ENCODE measurements at places on chromosomes 4 and X.

- DNase-seq: no peak
These were observed 4.8 kb upstream of the TENM3 start for GRCh38 chr4:182238355-182238931.

DNA sequence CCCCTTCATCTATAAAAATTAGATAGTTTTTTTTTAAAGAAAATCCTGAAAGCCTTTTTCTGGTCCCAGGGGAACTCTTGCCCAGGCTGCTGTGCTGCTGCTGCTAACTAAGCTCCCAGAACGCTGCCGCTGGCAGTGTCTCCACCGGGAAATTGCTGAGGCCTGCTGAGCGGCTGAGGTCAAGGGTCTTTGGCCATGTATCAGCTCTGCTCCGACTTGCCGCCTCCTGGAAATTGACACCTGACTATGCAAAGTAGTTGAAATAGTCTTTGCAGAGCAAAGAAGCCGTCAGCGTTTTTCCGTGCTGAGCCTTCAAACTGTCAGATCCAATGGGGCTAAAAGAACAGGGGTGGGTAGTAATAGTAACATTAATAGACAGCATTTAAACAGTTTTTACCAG, 839 bp downstream of the QDPR start:
- no peak for DNase-seq

DNA sequence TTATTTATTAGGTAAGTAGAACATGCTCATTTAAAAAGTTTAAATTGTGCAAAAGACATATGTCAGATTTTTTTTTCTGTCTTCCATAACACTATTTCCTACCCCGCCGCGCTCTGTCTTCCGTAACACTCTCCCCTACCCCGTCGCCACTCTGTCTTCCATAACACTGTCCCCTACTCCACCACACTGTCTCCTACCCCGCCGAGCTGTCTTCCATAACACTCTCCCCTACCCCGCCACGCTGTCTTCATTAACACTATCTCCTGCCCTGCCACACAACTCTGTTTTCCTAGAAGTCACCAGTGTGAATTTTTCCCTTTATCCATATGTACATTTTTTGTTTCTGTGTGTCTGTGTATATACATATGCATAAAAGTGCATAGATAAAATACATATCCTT, 4.4 kb downstream of the MSMO1 start:
- DNase-seq: no peak

DNA sequence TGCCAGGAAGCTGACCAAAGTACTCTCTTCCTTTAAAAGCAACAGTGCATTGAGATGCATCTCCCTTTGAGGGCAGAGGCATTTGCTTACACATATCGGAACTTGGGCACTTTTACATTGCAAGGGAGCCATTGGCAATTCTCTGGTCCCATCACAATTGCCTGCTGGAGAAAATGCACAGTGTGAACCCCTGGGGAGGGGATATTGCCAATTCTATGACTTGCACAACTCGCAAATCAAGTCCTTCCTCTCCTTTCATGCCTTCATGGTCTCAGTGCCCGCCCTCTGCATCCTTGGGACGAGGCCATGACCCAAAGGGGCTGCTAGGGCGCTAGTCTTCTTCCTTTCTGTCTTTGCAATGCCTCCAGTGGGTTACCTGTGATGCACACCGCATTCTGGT, 14.9 kb upstream of the PDZD4 start:
- no peak for DNase-seq

GRCh38 chr4:142743121-142743825, 102.8 kb downstream of the INPP4B start:
- no peak for DNase-seq

DNA sequence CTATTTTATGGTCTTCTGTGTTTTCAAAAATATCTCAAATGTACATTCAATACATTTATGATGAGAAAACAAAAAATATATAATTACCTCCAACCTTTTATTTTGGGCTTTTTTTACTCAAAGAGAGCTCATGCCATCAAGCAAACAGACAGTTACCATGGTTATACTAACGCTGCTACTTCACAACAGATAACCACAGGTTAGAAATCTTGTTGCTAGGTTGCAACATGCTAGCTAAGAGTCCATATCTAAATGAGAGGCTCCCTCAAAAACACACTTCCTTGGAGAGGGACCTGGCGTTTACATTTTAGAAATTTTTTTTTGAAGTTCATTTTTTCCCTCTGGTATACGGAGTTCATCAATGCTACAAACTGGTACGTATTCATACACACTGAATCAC, 44.3 kb downstream of the TBC1D9 start:
- no peak for DNase-seq

- DNase-seq: no peak
These were observed 130.6 kb upstream of the FAM9C start for GRCh38 chrX:13175056-13175455.

- DNase-seq: no peak
These were observed 1930.8 kb downstream of the C4orf33 start for GRCh38 chr4:131026771-131027170.

DNA sequence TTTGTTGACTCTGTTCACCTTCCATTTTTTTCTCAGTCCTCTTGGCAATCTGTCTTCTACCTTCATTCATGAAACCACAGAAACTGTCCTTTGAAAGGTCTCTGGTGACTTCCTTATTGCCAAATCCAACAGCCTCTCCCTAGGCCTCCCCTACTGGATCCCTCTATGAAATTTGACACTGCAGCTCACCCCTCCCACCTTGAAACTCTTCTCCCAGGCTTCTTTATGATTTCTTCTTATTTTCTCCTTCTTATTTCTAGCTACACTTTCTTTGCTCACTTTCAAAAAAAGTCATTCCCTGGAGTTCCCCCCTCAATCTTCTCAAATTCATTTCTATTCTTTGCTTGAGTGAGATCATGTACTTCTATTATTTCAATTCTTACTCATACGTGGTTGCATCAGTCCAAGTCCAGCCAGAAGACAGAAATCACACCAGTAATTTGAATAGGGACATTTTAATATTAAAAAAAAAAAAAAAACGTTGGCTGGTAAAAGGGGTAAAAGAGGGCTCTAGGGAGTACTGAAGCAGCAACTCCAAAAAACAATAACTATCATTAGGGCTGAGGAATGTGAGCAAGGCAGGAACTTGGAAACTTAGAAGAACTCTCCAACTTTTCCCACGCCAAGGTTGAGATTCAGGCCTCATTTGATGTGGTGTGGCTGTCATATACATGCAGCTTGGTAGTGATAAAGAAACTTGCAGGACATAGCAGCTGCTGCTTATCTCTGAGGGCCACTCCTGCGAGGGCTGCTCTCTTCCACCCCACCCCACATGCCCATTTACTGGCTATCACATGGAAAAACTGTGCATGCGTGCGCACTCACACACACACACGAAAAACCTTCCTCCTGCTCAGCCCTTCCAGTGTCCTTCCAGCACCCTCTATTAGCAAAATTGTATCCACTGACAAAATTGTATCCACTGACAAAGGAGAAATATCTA, 169.8 kb upstream of the GALNT7 start:
- no peak for DNase-seq

DNA sequence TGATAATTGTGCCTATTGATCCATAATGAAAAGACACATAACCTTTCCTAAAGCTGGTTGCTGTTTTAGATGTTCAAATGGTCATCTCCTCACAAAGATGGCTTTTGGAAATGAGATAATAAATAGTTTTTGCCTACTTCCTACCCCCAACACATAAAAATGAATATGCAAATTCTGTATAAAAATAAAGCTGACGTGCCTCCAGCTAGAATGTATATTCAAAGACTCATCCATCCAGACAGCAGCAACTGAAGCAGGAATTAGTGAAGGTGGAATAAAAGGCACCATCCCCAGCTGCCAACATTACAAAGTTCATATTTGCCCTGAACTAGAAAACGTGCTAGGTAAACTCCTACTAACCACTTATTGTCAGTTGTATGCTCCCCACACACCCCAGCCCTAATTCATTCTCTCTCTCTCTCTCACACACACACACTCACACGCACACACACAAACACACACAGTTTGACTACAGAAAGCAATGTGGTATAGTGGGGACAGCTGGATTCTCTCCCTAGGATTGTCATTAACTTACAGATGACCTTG, 53.6 kb downstream of the PCDH19 start:
- no peak for DNase-seq

GRCh38 chr4:98773638-98774037, 115.2 kb upstream of the TSPAN5 start:
- DNase-seq: no peak

DNA sequence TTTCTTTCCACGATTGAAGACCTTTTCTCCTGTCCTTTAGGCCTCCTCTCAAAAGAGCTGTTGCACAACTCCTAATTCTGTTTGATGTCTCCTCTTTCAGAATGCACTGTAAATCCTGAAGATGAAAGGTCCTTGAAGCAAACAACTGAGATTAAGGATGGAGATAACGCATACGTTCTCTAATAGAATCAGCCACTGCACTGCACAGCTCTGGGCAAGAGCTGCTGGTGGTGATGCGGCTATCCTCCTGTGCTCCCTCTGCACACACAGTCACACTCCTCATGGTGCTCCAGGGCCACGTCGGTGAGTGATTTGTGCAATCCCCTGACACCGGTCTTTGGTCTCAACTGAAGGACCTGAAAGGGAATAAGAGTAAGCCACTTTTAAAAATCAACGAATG, 208.7 kb downstream of the PDGFC start:
- DNase-seq: no peak

- no peak for DNase-seq
These were observed 319.5 kb upstream of the POF1B start for GRCh38 chrX:85698921-85699320.

- no peak for DNase-seq
These were observed 148.0 kb downstream of the PARM1 start for GRCh38 chr4:75080888-75081287.

All from CD4-positive, alpha-beta T cell (primary cell).